ENCODE measurements at places on chromosomes 7 and 10. TPM values are rescaled to one million over a fixed set of nuclear protein-coding genes. Genes with fewer than 3 reads are reported as not detected.

- H3K4me3 ChIP-seq, result no peak overlapping the region
- H3K4me1 ChIP-seq, result no peaks in the 10 kb centered on the region
- H3K36me3 ChIP-seq, result peaks cover 2% of the 10 kb centered on the region
- DNase-seq, result no peak
- no peak overlapping the region for H3K27ac ChIP-seq
Measured at GRCh38 chr7:33781796-33782195, 123.5 kb upstream of the BMPER start.

- H3K4me1 ChIP-seq, result peaks cover 6% of the 10 kb centered on the region
- no peak for DNase-seq
- H3K27ac ChIP-seq, result no peak overlapping the region
- H3K36me3 ChIP-seq, result no peaks in the 10 kb centered on the region
- peak overlapping the region; percentile 8 for H3K4me3 ChIP-seq
Measured at GRCh38 chr7:12584930-12585329, 14.4 kb downstream of the SCIN start.

DNA sequence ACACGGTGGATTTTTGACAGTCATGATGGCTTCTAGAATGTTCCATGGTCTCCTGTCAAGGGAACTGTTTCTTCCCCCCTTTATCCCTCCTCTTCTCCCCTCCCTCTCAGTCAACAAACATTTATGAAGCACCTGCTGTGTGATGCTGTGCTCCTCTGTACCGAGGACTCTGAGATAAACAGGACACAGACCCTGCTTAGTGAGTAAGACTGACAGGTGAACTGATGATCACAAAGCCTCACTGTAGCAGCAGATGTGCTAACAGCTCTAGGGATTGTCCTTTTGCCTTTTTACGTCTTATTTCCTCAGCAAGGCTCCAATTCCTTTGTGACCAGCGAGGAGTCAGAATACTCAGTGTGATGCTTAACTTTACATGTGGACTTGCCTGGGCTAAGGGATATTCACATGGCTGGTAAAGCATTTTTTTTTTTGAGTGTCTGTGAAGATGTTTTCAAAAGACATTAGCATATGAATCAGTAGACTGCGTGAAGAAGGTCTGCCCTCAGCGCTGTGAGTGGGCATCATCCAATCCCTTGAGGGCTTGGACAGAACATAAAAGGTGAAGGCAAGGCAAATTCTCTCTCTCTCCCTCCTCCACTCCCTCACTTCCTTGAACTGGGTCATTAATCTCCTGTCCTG is 170.1 kb downstream of the ADRA2A start:
- DNase-seq, result no peak
- H3K4me3 ChIP-seq, result no peak overlapping the region
- H3K4me1 ChIP-seq, result no peaks in the 10 kb centered on the region
- H3K27ac ChIP-seq, result no peak overlapping the region

GRCh38 chr10:90960355-90960814 is 39.5 kb upstream of the ANKRD1 start:
- H3K4me1 ChIP-seq, result no peaks in the 10 kb centered on the region
- DNase-seq, result no peak
- H3K27ac ChIP-seq, result no peak overlapping the region
- no peaks in the 10 kb centered on the region for H3K36me3 ChIP-seq

GRCh38 chr7:138657854-138658386 is 43.2 kb downstream of the SVOPL start:
- peaks cover 24% of the 10 kb centered on the region for H3K27me3 ChIP-seq
- no peak overlapping the region for H3K4me3 ChIP-seq
- peaks cover 2% of the 10 kb centered on the region for H3K36me3 ChIP-seq
- no peaks in the 10 kb centered on the region for H3K4me1 ChIP-seq
- DNase-seq, result no peak

Gene DENND10
- 52.1 TPM for total RNA-seq

GRCh38 chr10:110101464-110102144 is 93.8 kb downstream of the ADD3 start:
- H3K4me3 ChIP-seq, result no peak overlapping the region
- no peaks in the 10 kb centered on the region for H3K27me3 ChIP-seq

Gene AKR1C4
- not detected for total RNA-seq

DNA sequence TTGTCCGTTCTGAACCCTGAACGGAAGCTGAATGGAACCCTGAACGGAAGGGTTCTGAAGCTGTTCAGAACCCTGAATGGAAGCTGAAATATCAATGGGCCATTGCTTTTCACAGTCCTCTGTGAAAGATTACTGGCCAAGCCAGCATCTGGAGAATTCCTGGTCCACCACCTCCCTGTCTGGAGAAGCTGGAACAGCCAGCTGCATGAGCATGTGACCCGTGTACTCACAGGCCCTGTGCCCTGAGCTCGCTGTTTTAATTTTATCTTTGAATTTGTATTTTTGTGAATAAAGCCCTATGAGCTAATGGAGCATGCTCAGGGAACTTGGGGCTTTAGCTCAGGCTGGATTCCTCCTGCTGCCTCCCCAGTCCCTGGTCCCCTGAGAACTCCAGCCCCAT is 37.2 kb downstream of the HTRA1 start:
- H3K4me1 ChIP-seq, result peaks cover 24% of the 10 kb centered on the region
- peak overlapping the region; percentile 43 for H3K27ac ChIP-seq
- no peaks in the 10 kb centered on the region for H3K36me3 ChIP-seq
- H3K4me3 ChIP-seq, result no peak overlapping the region
- DNase-seq, result no peak

- peak overlapping the region; percentile 32 for H3K27ac ChIP-seq
- peaks cover 5% of the 10 kb centered on the region for H3K36me3 ChIP-seq
- no peak overlapping the region for H3K4me3 ChIP-seq
- no peak for DNase-seq
- H3K4me1 ChIP-seq, result peaks cover 3% of the 10 kb centered on the region
Measured at GRCh38 chr10:117259279-117259678, 18.4 kb downstream of the SLC18A2 start.

Gene ADAM12
- total RNA-seq, result 15.2 TPM

DNA sequence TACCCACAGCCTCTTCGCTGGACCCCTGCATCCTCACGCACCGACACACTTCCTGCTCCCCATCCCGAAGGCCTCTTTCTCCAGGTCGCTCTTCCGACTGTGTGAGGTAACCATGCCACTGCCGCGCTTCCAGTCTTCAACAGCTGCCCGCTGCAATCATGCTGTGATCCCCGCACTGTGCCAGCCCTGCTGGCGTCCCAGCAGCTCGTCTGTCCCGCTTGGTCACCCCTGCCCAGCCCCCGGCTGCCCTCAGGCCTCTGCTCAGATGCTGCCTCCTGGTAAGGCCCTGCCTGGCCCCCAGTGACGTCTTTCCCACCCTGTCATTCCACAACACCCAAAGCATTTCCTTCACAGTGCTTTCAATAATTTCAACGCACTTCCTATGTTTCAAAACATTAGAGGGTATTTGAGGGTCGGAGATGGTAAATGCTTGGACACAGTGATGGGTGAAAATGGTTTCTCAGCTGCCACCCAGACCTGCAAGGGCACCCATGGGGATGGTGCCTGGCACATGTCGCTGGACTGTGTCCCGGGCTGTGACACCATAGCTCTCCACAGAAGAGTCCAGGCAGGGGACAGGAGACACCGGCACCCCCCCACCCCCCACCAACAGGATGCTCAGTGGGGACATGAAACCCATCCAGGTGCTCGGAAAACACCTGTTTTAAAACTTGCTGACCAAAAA is 125.2 kb downstream of the MAD1L1 start:
- H3K27ac ChIP-seq, result no peak overlapping the region
- DNase-seq, result no peak
- H3K27me3 ChIP-seq, result no peaks in the 10 kb centered on the region
- peaks cover 24% of the 10 kb centered on the region for H3K4me1 ChIP-seq
- H3K4me3 ChIP-seq, result peak overlapping the region; percentile 33

DNA sequence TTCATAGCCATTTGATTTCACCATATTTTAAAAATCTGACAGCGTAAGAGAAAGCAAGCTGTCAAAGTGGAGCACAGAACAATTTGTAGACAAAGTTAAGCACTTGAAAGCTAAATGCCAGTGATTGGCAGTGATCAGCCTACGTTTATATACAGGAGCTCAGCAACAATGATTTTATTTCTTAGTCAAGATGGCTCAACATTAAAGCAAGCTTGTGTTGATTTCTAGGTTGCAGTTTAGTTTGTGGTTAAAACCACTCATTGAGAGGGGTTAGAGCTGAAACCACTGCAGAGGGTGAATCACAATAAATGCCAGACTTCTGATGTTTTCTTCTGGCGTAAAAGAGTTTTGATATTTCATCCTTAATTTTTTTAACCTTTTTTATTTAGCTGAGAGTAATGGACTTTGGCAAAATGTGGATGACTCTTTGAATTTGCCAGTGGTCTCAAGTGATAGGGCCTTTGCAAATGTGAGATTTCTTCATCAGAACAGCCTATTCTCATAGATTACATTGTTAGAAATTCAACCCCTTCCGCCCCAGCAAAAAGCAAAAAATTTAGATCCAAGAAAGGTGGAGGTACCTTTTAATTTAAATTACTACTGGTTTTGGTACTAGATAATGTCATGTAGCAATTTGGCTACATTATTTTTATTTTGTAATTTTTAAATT is 73.8 kb downstream of the SHOC2 start:
- H3K27me3 ChIP-seq, result no peaks in the 10 kb centered on the region
- peak overlapping the region; percentile 63 for H3K4me3 ChIP-seq
- H3K36me3 ChIP-seq, result peaks cover 2% of the 10 kb centered on the region
- peak overlapping the region; percentile 88 for H3K27ac ChIP-seq
- DNase-seq, result no peak

GRCh38 chr7:151129117-151129959 is 38.2 kb downstream of the GBX1 start:
- H3K36me3 ChIP-seq, result peaks cover 3% of the 10 kb centered on the region
- H3K4me3 ChIP-seq, result no peak overlapping the region
- peaks cover 4% of the 10 kb centered on the region for H3K4me1 ChIP-seq
- H3K27ac ChIP-seq, result no peak overlapping the region
- DNase-seq, result no peak
- no peaks in the 10 kb centered on the region for H3K27me3 ChIP-seq

Gene CAV2
- total RNA-seq, result 3.1 TPM

Gene CAV1
- total RNA-seq, result 0.57 TPM

DNA sequence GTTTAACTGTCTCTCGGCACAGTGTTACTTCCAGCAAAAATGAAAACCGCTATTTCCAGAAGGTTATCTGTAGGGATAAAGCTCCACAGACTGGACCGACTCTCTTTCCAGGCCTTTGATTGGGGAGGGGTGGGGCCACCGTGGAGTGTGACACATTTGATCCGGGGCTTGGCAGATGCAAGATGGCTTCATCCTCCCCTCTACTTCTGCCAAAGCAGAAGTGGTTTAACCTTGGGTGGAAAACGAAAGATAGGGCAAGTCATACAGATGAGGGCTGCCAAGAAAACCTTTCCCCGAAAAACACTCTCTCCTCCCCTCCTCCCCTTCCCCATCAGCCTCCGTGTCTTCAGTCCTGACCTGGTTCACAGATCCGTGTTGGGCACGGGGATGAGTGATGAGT is 139.7 kb upstream of the SH2B2 start:
- no peaks in the 10 kb centered on the region for H3K4me1 ChIP-seq
- H3K4me3 ChIP-seq, result no peak overlapping the region
- no peak overlapping the region for H3K27ac ChIP-seq
- H3K36me3 ChIP-seq, result peaks cover 4% of the 10 kb centered on the region
- H3K27me3 ChIP-seq, result no peaks in the 10 kb centered on the region

GRCh38 chr7:20241911-20242261 is 24.7 kb upstream of the MACC1 start:
- no peaks in the 10 kb centered on the region for H3K4me1 ChIP-seq
- H3K27me3 ChIP-seq, result no peaks in the 10 kb centered on the region
- no peak overlapping the region for H3K4me3 ChIP-seq
- H3K27ac ChIP-seq, result no peak overlapping the region
- H3K36me3 ChIP-seq, result no peaks in the 10 kb centered on the region

Gene RGR
- not detected for total RNA-seq

Gene ZC3HAV1L
- total RNA-seq, result 2.2 TPM

GRCh38 chr10:65143723-65144122 is 1622.5 kb downstream of the REEP3 start:
- no peaks in the 10 kb centered on the region for H3K27me3 ChIP-seq
- no peak overlapping the region for H3K4me3 ChIP-seq

Gene ATAD1
- 25.1 TPM for total RNA-seq

DNA sequence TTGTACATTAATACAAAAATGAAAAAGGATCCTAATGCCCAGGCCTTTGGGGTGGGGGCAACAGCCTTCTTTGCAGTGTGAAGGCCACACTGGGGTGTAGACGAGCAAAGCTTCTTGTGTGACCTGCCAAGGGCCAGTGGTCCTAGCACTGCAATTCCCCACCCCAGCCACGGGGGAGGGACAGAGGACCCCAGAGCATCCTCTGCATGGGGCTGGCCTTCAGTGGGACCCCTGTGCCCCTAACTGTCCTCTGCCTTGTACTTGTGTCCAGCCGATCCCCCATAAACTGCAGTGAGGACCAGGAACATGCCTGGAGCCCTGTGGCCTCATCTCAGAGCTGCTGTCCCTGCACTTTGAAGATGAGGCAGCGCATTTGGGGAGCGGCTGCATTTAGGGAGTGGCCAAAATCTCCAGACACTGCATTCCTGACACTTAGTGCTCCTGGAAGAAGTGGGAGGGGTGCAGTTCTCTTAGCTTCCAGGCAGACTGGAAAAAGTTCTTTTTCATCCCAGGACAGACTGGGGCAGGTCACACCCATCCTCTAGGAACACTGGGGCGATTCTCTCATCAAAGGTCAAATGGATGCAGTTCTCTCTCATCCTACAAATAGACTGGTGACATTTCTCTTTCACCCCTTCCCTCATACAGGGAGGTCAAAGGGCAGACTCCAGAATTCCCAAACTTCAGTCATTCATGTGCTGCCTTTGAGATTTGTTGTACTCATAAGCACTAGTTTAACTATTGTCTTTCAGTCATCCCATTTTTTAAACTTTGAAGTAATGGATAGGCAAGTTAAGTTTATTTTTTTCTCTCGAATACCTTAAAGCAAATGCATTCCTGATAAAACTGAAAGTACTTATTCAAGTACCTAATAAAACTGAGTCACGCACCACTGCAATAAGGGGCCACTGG is 922 bp upstream of the MYO1G start:
- H3K36me3 ChIP-seq, result peaks cover 11% of the 10 kb centered on the region
- peak overlapping the region; percentile 98 for H3K4me3 ChIP-seq
- peak overlapping the region; percentile 98 for H3K27ac ChIP-seq
- H3K4me1 ChIP-seq, result peaks cover 52% of the 10 kb centered on the region
- DNase-seq, result no peak
- H3K27me3 ChIP-seq, result no peaks in the 10 kb centered on the region

- DNase-seq, result no peak
- H3K4me3 ChIP-seq, result no peak overlapping the region
- H3K36me3 ChIP-seq, result no peaks in the 10 kb centered on the region
- peaks cover 39% of the 10 kb centered on the region for H3K27me3 ChIP-seq
Measured at GRCh38 chr7:106199813-106200364, 84.9 kb downstream of the NAMPT start.

DNA sequence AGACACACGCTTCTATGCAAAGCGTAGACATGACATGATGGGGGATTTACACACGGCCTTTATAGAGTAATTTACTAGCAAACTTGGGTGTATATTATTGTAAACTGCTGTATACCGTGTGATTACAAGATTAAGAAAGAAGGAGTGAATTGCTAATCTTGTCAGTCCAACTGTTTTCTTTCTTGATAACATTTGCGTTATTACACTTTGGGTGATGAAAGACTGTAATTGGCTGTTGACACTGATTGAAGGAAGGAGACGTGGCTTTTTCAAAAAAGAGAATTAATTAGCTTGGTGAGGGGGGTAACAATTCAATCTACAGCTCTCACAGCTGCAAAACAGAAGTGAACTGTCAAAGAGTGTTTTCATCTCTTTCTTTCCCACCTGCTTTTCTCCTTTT is 32.7 kb downstream of the SLC35B4 start:
- peaks cover 2% of the 10 kb centered on the region for H3K4me1 ChIP-seq
- H3K36me3 ChIP-seq, result peaks cover 2% of the 10 kb centered on the region
- H3K27me3 ChIP-seq, result peaks cover 23% of the 10 kb centered on the region
- no peak overlapping the region for H3K4me3 ChIP-seq
- H3K27ac ChIP-seq, result no peak overlapping the region

- DNase-seq, result no peak
- peaks cover 10% of the 10 kb centered on the region for H3K27me3 ChIP-seq
- no peaks in the 10 kb centered on the region for H3K36me3 ChIP-seq
Measured at GRCh38 chr7:134703782-134704181, 57.1 kb downstream of the BPGM start.

Gene BTBD16
- total RNA-seq, result not detected

Gene DOCK1
- total RNA-seq, result 0.76 TPM

Gene CPN1
- total RNA-seq, result not detected

Measured in T-helper 17 cell (primary cell).